Activated gamma-delta T cell treated with Interleukin-2 at 50 U/mL for 16 hours (primary cell): ENCODE measurements at places on chromosomes 2 and 18.

DNA sequence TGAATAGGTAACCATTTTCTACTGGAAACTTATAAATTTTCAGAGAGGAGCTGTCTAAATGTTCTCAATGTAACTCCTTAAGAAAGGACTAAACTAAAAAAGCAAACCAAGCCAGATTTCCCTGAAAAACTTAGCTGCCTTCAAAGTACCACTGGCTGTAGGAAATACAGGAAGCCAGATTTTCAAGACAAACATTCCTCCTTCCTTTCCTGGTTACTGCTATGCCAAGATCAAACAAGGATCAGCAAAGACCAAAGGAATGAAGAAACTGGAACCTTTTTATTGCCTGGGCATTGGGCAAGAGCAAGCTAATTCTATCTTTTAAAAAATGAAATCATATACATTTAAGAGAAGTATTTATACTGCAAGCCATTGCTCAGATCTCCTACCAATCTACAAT is 212.7 kb downstream of the DYM start:
- no peak for DNase-seq

GRCh38 chr2:154557906-154558305 is 140.6 kb upstream of the KCNJ3 start:
- no peak for DNase-seq

DNA sequence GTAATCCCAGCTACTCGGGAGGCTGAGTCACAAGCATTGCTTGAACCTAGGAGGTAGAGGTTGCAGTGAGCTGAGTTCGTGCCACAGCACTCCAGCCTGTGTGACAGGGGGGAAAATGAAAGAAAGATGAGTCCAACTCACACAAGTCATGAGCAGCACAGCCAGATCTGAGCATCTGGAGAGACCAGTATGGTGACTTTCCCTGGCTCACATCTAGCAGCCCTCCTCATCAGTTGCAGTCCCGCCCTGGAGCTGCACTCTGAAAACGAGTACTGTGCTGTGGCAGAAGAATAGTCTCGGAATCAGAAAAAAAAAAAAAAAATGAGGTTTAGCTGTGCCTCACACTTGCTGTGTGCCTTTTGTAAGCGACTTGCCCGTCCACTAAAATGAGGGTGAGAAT is 74.4 kb upstream of the TRIB2 start:
- no peak for DNase-seq

DNA sequence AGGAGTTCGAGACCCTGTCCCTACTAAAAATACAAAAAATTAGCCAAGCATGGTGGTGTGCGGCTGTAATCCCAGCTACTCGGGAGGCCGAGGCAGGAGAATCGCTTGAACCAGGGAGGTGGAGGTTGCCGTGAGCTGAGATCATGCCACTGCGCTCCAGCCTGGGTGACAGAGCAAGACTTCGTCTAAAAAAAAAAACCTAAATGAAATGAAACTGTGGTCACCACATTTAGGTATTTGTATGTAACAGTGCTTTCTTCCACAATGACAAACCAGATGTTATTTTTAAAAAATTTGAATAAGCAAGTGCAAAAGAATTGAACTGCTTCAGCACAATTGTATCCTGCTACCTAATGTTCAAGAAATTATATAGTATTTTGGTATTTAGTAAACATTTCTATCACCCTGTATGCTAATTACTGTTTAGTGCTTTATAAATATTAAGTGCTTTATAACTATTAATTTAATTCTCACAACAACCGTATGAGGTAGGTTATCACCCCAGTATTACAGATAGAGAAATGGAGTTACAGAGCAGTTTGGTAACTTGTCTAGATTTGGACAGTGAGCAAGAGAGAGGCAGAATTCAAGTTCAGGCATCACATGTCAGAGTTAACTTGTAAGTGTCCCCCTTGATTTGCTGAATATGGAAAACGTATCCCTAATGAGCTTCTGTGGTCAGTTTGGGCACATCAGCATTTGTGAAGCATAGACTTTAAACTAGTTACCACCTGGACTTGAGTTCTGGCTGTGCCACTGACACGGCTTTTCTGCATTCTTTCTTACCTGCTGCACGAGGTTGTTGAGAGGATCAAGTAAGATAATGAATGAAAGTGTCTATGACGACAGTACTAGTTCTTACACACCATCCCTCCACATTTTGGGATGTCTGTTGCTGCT is 14.4 kb downstream of the PHLPP1 start:
- no peak for DNase-seq

DNA sequence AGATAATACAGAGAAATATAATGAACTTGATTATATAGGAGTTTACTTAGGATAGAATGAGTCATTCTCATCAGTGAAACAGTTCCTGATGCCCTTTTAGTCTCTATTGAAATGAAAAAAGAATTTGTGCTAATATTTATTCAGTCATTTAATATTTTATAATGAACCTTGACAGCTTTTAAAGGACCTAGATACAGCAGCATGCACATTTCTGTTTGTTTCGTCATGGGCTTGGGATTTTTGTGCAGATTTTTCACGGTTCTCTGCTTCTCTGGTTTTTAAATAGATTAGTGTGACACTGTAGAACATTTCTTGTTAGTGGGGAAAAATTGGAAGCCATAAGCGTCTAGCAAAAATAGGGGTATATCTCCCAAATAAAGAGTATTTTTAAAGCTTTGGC is 60.7 kb downstream of the NABP1 start:
- DNase-seq = no peak
